ENCODE measurements at places on chromosomes 1 and 21.
A peak's percentile ranks its signal among the peaks of the same experiment; 100 is the strongest.

DNA sequence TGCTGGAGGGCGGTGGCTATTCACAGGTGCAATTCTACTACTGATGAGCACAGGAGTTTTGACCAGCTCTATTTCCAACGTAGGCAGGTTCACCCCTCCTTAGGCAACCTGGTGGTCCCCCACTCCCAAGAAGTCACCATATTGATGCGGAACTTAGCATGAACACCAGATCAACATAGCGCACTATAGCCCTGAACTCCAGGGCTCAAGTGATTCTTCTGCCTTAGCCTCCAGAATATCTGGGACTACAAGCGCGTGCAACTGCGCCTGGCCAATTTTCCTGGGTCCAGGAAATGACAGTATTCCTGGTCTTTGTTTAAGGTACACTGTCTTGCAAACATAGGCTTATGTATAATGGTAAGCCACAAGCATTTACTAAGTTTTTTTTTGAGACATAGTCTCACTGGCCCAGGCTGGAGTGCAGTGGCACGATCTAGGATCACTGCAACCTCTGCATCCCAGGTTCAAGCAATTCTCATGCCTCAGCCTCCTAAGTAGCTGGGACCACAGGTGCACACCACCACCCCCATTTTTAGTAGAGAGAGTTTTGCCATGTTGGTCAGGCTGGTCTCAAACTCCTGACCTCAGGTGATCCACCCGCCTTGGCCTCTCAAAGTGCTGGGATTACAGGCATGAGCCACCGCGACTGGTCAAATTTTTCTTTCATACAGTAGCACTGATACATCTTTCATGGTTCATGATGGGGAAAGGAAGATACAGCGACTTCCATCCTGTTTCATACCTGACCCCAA, 12.6 kb downstream of the MCL1 start:
- DNase-seq: no peak

- no peak for DNase-seq
These were observed 23.4 kb downstream of the COA7 start for GRCh38 chr1:52674497-52675384.

DNA sequence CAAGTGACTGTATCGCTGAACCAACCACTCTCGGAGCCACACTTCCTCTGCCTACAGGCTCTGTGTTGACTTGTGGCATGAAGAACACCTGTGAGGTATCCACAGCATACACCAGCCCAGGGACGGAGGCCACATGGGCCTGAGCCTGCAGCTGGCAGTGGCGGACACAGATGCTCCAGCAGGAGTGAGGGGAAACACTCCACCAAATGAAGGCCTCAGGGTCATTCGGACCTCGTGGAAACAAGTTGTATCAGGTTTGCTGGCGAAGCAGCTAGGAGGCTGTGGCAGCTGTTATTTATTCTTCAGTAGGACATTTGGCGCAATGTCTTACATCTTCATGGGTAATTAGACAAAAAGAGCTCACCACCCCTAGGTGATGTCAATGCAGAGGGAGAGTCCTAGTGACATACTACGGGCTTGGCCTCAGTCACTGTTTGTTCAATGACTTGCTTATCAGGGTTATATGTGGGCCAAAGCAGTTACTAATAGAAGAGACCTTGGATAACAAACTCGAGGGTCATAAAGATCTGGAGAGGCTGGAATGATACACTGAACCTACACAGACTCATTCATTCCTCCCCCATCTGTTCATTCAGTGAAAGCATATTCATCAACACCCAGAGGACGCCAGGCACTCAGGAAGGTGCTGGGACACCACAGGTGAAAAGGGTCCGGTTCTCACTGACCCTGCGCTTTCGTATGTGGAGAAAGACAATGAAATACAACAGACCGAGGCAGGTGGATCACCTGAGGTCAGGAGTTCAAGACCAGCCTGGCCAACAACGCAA, 11.6 kb upstream of the ETS2 start:
- DNase-seq: no peak

DNA sequence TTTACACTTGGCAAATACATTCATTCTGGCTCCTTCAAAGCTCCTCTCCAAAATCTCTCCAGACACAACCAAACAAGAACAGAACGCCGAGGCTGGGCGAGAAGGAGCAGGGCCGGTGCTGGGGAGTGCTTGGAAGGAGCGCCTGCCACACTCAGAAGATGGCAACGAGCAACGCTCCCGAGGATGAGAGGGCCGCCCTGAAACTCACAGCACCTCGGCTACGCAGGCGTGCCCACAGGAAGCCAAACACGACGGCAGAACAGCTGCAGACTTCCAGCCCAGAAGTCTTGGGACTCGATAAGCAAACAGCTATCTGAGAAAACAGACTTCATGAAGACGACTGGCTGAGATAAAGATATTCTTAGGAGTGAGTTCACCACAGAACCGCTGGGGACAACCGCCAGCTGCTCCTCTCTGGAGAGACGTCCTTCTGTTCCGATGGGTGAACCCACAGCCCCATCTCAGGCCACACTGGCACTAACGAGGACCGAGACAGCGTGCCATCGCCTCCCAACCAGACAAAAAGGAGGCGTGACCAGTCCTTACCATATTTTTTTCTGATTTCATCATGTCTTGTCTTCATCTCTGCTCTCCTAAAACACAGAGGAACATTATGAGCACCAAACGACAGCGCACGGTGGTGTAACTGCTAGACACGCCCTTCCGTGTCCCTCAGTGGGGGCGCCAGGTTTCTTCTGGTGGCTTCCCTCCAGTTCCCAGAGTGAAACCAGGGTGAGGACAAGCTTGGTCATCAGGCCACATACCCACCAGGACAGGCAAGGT, 18.6 kb downstream of the PTTG1IP start:
- peak; percentile 63 for DNase-seq

GRCh38 chr21:37753122-37753599, 163.1 kb downstream of the KCNJ6 start:
- DNase-seq: no peak

- DNase-seq: no peak
These were observed 166.8 kb upstream of the KCNJ6 start for GRCh38 chr21:38082936-38083485.

- DNase-seq: no peak
These were observed 78.9 kb upstream of the CTTNBP2NL start for GRCh38 chr1:112317140-112317539.

- DNase-seq: no peak
These were observed 80.2 kb upstream of the NEGR1 start for GRCh38 chr1:72362538-72362937.

DNA sequence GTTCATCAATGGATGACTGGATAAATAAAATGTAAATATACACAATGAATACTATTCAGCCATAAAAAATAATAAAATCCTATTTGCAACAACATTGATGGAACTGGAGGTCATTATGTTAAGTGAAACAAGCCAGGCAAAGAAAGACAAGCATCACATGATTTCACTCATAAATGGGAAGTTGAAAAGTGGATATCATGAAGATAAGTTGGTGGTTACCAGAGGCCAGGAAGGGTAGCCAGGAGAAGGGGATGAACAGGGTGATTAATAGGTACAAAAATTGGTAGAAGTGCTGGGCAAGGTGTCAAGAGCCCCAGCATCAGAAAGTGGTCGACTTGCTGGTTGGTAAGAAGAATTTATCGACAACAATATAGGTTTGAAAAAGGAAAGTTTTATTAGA, 1.3 kb upstream of the PARK7 start:
- DNase-seq: no peak

DNA sequence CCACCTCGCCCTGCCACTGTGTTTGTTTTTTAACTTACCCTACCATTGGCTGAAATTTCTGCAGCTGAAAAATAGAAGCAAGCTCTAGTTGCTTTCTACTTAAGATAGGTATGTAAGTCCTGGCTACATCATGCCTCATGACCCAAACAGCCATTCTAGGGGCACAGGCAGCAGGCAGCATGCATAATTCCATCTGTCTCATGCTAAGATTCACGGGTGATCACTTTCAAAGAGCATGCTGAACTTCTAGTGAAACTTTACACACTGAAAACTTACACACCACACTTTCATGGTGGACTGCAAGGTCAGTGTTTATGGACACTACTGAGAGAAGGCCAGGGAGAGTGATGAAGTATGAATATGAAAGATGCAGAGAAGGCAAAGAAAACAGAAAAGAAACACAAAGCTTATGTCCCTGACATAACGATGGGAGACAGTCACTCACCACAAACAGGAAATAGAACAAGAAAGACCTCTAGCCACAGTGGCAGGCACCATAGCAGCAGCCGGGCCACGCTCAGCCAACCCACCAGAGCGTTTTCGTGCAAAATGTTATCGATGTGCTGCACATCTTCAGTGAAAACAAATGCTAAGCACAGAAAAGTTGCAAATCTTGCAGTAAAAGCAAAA, 102.3 kb upstream of the TIAM1 start:
- DNase-seq: no peak

DNA sequence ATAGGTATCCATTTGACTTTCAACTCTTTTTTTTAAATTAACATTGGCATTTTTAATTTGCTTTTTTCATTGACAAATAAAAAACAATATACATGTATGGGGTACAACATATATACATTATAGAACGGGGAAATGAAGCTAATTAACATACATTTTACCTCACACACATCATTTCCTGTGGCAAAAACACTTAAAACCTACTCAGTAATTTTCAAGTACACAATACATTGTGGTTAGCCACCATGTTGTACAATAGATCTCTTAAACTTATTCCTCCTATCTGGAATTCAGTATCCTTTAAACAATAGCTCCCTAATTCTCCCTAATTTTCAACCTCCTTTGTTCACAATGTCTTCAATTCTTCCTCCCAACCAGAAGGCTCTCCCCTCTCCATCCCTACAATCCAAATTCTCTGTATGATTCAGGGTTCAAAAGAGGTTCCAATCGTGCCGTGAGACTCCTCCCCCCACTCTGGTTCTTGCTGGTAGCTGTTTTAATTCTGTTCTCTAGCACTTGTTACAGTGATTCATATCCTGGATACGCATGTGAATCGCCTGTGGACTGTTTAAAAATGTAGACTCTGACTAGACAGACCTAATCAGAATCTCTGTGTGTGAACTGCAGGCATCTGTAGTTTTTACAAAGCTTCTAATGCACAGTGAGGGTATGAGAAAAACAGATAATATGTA, 87.6 kb upstream of the DUSP10 start:
- DNase-seq: no peak

- DNase-seq: no peak
These were observed 10.9 kb downstream of the LSS start for GRCh38 chr21:46217511-46218196.

- no peak for DNase-seq
These were observed 86.4 kb upstream of the SSX2IP start for GRCh38 chr1:84776639-84777038.

GRCh38 chr1:164678136-164678700, 119.2 kb downstream of the PBX1 start:
- DNase-seq: no peak

DNA sequence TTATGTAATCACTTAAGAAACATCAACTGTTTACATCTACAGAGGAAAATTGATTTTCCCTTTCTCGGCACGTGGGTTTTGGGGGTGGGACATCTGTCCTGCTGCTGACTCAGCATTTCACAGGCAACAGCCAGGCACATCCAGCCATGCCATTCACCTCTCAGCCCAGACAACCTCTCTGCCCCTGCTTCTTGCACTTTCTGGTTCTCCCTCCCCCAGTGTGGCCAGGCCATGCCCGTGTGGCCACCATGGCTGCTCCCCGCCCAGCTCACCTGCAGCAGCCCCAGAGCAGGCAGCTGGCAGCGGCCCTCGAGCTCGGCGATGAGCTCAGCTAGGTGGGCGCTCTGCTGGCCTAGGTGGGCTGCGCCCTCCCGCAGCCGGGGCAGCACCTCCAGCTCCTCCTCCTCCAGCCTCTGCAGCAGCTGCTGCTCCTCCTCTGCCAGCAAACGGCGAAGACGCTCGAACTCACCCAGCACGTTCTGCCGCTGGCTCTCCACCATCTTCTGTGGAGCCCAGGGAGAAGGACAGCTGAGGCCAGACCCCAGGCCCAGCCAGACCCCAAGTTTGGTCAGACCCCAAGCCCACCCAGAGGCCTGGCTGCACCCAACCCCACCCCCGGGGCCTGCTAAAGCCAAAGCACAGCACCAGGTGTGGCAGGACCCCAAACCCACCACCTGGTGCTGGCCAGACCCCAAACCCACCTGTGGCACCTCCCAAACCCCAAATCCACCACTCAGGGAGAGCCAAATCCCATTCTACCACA, 5.8 kb downstream of the TRIM11 start:
- no peak for DNase-seq

DNA sequence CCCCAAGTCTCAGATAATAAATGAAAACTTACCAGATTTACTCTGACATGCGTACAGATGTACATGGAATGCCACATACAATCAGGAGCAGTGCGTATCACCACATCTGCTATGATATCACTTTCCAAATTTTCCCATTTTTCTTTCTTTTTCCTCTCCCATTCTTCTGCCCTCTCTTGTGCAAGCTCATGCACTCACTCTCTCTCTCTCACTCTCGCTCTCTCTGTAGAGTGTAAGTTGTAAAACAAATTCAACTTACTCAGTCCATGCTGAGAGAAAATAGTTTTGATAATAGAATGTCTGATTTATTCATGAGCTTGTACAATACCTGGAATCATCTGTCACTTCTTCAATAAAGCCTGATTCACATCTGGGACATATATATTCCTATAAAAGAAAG, 35.3 kb downstream of the RNF115 start:
- DNase-seq: no peak

- no peak for DNase-seq
These were observed 94.7 kb upstream of the ACTRT2 start for GRCh38 chr1:2926447-2927055.

GRCh38 chr1:15153842-15154479, 414 bp downstream of the TMEM51 start:
- peak; percentile 65 for DNase-seq

- DNase-seq: no peak
These were observed 16.0 kb downstream of the SPATA21 start for GRCh38 chr1:16421201-16421600.

GRCh38 chr1:59856725-59857338, 42.1 kb downstream of the HOOK1 start:
- no peak for DNase-seq

GRCh38 chr1:25674807-25675084, 58.2 kb downstream of the MAN1C1 start:
- DNase-seq: no peak

DNA sequence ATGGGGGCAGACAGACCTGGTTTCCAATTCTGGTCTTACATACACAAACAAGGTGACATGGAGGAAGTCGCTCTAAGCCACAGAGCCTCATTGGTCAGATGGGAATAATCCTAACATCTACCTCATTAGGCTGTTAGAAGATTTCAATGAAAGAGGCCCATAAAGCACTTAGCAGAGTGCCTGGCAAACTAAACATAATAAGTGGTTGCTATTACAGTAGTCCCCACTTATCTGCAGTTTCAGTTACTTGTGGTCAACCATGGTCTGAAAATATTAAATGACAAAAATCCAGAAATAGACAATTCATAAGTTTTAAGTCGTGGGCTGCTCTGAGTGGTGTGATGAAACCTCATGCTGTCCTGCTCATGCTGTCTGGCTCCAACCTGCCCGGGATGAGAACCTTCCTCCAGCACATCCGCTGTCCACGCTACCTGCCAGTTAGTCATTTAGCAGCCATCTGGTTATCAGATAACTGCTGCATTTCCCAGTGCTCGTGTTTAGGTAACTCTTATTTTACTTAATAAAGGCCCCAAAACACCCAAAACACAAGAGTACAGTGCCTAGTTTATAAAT, 112.3 kb downstream of the DDX20 start:
- no peak for DNase-seq

Data from posterior cingulate gyrus (tissue), 11 donors.